Left lobe of liver (tissue), 2 donors: ENCODE measurements at places on chromosomes 2 and 18. TPM values are rescaled to one million over a fixed set of nuclear protein-coding genes. Genes with fewer than 3 reads are reported as not detected.

- DNase-seq: no peak
Measured at GRCh38 chr2:99495115-99495860, 5.5 kb upstream of the REV1 start.

The AMER3 gene
- total RNA-seq: not detected

DNA sequence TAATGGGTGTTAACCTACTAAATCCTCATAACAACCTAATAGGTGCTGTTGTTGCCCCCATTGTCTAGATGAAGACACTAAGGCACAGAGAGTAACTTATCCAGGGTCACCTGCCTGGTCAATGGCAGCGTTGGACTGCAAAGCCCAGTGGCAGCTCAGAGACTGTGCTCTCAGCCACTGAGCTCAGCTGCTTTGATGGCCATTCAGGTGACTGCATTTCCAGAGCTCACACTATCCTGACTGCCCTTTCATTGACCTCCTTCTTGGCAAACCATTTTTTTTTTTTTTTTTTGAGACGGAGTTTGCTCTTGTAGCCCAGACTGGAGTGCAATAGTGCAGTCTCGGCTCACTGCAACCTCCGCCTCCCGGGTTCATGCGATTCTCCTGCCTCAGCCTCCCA, 115.2 kb downstream of the MAPK4 start:
- DNase-seq: no peak

DNA sequence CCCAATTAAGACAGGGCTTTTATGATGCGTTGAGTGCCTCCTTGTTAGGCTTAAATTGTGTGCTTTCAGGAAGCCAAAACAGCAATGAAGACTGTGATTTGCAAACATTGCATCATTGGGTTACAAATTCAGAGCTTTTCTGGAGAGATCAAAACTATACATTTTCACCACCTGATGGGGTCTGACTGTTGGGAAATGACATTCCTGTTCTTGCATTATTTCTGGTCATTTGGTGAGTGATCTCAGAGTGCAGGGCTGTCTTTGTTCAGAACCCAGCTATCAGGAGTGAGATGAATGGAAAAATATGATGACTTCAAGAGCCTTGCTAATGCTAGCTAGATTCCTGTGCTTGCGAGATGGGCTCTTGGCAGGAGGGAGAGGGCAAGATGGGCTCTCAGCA, 39.1 kb downstream of the SH3RF3 start:
- no peak for DNase-seq

The AGXT gene
- total RNA-seq: 1,805 TPM

DNA sequence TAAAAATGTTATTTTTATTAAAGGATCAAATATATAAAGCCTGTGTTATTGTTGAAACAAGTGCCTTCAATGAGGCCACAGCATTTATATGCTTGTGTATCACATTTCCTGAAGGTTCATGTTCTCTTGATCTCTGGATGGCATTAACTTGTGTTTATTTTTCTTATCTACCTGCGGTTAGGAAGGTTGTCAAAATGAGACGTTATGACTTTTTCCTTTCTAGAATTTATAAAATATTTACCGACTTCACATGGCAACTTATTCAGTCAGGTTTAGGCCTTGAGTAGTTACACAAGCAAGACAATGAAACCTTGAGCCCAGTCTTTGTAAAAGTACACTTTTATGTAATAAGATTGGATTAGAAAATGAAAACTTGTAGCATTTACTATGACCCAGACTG, 196.4 kb upstream of the ACVR2A start:
- DNase-seq: no peak

- no peak for DNase-seq
Measured at GRCh38 chr2:151189125-151189524, 72.5 kb downstream of the RBM43 start.

GRCh38 chr2:127589841-127590240, 54.4 kb downstream of the MYO7B start:
- DNase-seq: peak; percentile 21

The RAPGEF4 gene
- total RNA-seq: 12.8 TPM

GRCh38 chr2:157691131-157691530, 62.5 kb upstream of the ACVR1C start:
- DNase-seq: no peak

The DQX1 gene
- 0.23 TPM for total RNA-seq

- DNase-seq: no peak
Measured at GRCh38 chr2:221197225-221197856, 374.8 kb downstream of the EPHA4 start.

- no peak for DNase-seq
Measured at GRCh38 chr18:382423-382984, 114.7 kb upstream of the THOC1 start.

DNA sequence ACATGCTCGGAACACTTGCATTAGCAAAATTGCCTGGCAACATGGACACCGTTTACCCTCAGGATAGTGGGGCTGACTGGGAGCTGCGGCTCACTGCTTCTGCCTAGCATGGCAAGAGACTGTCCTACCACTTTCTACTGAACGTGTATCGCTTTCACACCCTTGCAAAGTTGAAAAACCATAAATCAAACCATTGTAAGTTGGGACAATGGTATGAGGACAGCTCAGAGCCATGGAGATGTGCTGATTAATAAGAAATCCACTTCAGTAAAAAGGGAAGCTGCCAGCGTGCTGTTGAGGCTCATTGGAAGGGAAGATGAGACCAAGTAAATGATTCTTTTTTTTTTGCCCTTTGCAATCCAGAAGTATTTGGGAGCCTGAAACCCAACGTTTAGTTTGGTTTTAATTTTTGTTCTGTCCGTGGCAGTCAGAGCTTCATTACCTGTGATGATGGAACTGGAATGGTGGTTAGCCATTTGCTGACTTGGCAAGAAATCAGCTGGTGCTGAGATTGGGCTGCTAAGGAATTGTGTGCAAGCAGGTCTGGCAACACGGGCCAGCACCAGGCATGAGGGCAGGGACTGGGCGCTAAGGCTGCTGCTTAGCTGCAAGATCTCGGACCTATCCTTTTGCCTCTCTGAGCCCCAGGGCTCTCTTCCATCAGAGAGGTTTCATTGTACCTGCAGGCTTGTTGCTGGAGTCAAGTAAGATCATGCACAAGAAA, 75.5 kb upstream of the HS6ST1 start:
- no peak for DNase-seq

DNA sequence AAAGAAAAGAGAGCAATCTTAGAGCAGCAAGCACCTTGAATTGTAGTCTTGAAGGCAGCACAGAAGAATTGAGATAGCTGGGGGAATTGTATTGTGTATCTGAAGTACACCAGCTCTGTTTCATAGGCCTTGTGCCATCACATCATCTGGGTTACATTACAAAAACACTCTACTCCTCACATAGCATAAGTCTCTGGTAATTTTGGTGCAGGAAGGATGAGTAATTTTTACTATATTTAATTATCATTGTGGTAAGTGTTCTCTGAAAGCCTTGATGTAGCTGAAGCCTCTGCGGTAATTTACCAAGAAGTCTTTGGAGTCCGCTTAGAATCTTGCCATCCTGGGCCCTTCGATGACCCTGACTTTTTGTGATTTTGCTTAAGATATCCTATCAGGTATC, 291.1 kb downstream of the ARHGAP15 start:
- no peak for DNase-seq

The ERFE gene
- not detected for total RNA-seq

The POTEE gene
- total RNA-seq: not detected

- DNase-seq: no peak
Measured at GRCh38 chr2:15415748-15416147, 145.4 kb downstream of the NBAS start.

- DNase-seq: no peak
Measured at GRCh38 chr2:238528953-238529781, 102.4 kb downstream of the ASB1 start.

DNA sequence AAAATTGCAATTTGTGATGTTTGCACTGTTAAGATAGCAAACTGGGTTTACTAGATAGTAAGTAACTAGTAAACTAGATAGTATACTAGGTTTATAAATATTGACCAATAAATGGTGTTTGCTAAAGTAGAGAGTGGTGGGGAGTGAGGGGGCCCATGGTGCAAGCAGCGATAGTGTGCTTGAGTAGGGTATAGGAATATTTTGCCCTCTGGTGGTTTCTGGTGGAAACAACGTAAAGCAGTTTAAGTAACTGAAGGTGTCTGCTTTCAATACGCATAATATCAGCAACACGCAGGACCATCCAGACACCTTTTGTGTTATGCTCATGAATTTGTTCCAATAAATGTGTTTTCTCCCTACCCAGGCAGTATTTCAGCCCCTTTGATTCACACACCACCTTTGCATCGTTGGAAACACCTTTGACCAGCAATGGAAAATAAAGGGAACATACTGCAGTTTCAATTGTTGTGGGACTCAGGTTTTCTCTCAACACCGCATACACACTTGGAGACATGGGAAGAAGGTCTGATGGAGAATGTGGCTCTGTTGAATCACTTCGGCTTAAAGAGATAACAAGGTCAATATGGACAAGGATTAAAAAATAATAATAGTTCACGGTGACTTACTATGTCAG, 16.7 kb upstream of the STAT1 start:
- DNase-seq: no peak

GRCh38 chr2:60577682-60578283, 24.3 kb upstream of the BCL11A start:
- DNase-seq: no peak
